NCI-H1092 treated with DMSO at 0.1 percent for 48 hours (cell line): ENCODE measurements at places on chromosomes 11 and 22.

DNA sequence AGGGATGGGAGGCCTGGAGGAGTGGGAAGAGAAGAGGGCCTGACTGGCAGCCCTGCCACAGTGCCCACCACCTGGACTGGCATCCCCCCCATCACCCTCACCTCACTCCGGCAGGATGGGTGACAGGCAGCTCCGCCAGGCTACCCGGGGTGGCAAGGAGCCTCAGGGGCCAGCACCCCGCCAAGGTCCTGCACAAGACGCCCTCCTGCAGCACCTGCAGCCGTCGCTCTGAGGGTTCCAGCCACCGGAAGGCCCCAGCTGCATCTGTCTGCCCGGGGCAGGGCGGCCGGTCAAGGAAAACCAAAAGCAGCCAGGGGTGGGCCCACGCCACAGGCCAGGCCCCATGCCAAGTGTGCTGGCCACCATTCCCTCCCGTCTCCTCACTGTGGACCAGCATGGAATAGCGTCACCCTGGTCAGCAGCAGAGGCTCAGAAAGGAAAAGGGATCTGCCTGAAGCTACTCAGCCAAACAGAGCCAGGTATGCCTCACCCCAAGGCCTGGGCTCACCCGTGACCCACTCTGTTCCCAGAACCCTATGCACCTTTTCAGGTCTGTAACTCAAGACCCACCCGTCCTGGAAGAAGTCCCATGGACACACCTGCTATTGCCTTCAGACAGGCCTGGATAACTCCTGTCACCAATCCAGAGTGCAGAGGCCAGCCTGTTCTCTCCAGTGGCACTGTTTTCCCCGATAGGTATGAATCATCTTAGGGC is 7.0 kb downstream of the RHBDD3 start:
- DNase-seq: no peak

GRCh38 chr11:101306721-101307120 is 177.1 kb upstream of the PGR start:
- no peak for DNase-seq

- no peak for DNase-seq
Measured at GRCh38 chr11:122346006-122346405, 230.0 kb upstream of the BLID start.

DNA sequence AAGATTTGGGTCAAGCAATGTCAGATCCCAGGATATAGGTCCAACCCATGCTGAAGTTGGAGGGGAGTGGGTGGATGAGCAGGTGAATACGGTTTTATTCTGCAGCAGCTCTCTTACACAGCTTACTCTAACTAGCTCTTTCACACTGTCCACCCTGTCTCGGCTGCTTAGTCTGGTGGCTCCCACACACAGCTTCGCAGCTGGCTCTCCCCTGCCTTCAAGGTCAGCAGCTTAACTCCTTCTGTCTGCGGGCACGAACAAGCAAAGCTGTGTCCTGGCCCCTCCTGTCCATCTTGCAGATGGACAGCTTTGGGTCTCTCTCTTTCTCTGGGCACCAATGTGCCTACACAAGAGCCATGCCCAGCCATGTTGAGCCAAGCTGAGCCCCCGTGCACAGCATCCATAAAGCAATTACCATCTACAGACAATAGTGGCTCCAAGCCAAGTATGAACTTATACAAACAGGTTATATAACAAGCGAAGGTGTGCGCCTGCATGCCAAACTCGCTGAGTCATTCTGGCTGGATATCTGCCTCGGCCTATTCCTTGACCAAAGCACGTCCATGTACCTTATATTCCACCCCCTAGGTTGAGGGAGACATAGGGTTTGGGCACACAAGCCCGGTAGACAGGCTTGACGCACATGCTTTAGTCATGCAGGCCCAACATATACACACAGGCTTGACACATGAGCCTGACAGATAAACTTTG is 1307.8 kb upstream of the RAG2 start:
- no peak for DNase-seq

DNA sequence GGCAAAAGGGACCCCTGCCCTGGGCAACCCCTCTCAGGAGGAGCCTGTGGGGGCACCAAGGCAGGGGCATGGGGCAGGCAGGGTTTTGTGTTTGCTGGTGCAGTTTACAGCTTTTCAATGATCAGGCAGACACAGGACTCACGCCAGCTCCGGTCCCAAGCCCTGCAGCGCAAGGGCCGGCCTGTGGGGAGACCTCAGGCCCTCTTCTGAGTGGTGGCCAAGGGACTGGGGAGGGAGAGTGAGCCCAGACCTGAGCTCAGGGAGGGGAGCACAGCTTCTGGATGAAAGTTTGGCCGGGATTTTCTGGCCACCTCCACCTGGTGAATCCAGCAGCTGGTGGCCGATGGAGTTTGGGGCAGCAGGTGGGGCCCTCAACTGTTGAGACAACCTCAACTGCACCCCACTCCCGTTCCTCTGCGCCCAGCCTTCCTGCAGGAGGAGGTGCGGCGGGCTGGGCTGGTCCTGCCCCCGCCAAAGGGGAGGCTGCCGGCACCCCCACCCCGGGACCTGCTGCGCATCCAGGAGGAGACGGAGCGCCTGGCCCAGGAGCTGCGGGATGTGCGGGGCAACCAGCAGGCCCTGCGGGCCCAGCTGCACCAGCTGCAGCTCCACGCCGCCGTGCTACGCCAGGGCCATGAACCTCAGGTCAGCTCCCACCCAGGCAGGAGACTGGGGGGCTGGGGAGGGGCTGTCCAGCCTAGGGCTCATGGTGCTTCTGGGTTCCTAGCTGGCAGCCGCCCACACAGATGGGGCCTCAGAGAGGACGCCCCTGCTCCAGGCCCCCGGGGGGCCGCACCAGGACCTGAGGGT is 3.6 kb downstream of the TCIRG1 start:
- DNase-seq: no peak

DNA sequence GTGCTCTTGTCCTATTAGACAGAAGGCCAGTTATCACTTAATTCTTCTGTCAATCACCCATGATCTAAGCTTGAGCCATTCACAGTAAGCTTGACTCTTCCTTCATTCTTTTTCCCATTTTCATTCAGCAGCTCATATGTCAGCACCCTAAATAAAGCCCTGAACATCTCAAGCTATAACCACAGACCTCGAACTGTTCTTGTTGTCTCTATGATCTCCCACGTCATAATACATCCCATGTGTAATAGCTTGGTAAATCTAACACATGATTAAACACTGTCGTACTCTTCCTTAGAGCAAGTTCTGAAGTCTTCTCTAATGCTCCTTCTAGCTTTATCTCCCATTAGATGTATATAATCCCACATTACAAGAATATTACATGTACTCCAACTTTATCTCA is 14.4 kb downstream of the MUC15 start:
- DNase-seq: no peak

DNA sequence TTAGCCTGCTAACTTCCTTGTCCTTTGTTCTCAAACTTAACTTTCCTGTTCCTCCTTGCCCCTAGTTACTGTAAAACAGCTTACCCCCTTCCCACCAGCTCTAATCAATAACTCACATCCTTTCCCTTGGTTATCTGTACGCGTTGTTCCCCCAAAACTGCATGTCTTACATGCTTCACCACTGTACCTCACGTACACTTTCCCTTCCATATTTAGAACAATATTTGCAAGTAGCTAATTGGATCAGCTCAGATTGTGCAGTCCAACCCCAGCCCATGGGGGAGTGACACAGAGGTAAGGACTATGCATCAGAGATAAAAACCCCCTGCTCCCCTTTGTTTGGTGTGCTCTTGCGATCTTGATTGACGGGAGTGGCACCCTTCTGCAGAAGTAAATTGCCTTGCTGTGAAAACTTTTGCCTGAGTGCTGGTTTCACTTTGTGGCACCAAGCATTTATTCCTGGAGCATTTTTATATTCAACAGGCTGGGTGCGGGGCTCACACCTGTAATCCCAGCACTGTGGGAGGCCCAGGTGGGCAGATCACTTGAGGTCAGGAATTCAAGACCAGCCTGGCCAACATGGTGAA is 30.9 kb downstream of the MIF start:
- peak; percentile 8 for DNase-seq

DNA sequence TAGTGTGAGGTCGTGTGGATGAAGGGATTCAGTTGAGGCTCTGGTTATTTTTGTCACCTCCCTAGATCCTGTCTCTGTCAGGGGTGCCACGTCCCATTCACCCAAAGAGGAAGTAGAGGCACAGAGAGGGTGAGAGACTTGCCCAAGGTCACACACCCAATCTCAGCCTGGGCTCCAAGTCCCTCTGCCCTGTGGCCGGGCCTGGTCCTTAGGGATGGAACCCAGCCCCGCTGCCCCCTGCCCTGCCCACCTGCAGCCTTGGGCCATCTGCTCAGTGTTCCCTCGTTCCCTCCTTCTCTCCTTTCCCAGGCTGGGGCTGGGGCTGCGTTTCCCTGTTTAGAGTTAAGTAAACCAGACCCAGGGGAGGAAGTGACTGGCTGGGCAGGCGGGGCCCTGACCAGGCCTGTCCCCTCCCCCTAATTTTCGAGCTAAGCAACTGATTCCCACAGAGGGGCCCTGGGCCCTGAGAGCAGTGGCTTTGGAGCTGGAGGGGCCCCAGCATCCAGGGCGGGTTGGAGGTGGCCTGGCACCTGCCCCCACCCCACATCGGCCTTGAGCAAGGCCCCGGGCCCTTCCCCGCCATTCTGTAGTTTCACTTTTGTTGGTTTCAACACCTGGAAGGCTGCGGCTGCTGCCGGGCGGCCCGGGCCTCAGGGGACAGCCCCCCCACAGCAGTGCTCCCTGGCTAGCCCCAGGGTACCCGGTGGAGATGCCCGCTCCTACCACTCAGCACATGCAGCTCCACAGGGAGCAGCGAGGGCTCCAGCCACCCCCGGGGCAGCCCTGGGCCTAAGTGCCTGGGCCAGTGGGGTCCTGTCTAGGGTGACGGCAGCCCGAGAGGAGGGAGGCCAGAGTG is 1.5 kb downstream of the TCIRG1 start:
- no peak for DNase-seq

DNA sequence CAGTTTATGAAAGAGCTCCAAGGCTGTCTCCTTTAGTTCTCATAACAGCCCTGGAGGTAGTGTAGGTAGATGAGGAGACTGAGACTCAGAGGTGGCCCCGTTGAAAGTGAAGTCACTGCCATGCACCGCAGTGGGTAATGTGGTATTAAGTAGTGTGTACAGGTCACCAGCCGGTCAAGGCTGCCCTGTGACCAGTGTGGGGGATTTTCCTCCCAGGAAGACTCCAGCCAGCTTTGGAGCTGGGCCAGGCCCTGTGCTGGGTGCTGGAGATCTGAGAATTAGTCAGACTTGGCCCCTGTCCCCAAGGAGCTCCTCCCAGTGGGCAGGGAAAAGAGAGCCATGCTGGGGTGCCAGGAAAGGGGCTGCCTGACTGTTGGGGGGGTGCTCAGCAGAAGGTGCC is 5.3 kb downstream of the OMP start:
- DNase-seq: peak; percentile 56

- DNase-seq: no peak
Measured at GRCh38 chr11:70095541-70096252, 17.6 kb downstream of the ANO1 start.

GRCh38 chr11:69440876-69441275 is 40.6 kb upstream of the LINC01488 start:
- no peak for DNase-seq

DNA sequence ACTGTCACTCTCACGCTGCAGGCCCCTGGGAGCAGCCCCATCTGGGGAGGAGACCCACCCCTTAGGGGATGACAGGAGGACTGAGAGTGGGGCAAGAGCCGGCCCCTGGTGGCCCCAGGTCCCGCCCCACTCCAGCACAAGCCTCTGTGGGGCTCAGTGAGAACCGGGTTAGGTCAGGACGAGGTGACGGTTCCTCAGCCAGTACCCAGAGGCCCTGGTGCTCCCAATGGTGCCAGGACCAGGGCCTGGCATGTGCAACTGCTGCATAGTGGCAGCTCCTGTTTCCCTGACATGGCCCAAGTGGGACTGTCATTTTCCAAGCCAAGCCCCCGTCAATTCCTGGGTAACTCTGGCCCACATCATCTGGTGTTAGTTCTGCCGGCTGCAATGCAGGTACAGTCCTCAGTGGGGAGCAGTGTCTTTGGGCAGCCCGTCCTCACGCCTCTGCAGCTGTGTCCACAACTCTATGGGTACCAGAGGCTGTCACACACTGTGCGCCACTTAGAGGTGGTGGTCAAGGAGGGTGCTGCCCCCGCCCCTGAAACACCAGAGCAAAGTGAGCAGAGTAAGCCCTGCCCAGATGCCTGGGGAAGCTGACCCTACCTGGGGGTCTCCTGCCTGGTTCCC is 15.9 kb downstream of the CHID1 start:
- no peak for DNase-seq

DNA sequence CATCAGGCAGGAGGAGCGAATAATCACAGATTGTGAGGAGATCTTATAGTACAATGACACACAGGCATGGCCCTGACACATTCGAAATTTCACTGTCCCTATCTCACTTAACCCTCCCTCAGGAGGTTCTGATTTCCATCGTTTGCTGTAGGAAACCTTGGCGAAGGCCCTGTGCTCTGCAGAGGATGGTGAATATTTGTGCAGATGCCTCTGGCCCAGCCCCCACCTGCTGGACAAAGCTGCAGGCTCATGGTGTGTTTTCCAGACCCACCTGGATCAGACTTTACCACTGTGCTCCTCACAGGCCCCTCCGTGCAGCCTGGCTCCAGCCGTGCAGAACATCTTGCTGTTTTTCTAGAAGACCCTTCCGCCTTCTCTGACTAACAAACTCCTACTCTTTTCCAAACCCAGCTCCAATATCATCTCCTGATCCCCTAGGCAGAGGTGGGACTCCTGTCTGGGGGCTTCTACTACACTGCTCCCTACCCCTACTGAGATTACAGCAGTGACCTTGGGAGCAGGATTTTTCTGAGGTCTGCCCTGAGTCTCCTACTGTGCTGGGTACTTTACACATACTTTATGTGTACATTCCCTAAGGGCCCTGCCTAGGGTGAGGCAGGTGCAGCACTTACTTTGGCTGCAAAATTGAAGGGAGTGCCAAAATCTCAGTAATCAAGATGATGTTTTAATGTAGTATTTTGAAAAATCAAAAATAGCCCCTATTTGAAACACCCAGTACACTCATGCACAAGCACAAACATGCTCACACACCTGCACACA is 412.7 kb downstream of the SOX6 start:
- DNase-seq: peak; percentile 14

DNA sequence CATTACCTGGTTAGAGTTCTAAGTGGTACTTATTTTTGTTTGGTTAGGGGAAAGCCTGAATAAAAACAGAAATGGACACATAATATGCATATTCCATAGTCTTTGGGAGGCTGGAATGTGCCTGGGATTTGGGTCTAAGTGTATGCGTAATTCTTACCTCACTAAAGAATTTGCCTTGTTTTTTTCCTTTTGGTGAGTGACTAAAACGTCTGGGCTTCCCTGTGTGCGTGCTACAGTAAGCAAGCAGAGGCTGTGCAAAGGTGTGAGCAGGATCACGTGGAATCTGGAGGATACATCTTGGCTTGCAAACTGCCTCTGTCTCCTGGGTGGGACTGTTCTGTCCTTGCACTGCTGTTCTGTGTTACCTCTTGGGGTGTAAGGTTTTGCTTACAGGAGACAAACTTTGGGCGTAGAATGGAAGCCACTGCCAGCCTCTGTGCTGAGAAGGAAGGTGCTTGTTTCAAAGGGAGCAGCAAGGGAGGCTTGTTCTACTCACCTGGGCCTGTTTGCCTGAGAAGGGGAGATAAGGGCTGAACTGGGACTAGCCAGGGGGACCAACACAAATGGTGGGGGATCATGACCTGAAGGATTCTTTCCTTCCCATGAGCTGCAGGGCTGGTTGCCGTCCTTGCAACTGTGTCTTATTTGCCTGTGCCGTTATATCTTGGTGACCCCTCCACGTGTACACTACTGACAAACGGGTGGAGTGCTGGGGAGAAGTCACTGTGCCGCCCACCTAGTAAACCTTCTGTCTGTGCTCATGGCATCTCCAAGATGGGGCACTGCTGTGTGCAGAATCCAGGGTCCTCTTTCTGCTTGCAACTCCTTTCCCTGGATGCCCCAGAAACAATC is 4.5 kb downstream of the NEAT1 start:
- no peak for DNase-seq
